ENCODE measurements at places on chromosomes 7 and 10.

DNA sequence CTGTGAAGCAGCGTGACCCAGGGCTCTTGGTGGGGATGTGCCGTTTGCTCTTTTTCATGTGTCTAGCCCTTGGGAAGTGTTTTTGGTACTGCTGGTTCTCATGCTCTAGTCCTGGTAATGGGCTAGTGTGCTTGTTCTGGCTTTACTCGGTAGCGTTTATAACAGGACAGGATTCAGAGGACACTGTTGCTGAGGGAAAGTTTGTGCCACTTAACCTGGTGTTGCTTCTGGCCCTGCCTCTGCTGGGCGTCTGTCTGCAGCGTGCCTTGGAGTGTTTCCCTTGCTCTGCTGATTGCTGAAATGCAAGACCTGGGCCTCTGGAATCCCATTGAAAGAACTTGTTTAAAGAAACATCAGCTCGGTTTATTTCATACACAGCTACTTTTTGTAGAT lies 35.0 kb downstream of the INPP5A start:
- DNase-seq = no peak

- DNase-seq = no peak
These were observed 39.5 kb downstream of the DIP2C start for GRCh38 chr10:649798-650440.

DNA sequence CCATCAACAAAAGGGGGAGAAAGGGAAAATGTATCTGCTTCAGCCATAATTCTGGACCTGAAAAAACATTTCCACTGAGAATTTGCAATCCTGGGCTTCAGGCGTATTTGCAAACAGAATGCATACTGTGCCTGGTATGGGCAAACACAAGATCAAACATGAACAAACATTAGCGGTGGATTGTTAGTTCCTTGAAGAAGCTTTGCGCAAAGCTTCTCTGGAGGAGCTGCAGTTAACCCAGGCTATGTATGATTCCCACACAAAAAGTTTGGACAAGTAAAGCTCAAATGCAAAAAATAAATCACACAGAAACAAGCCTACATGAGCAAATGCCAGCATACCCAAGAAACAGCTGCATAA lies 20.4 kb upstream of the HILPDA start:
- no peak for DNase-seq

GRCh38 chr10:2144584-2144983 lies 407.3 kb upstream of the ADARB2 start:
- DNase-seq = no peak

- DNase-seq = no peak
These were observed 42.3 kb downstream of the ZNF727 start for GRCh38 chr7:64087501-64087900.

DNA sequence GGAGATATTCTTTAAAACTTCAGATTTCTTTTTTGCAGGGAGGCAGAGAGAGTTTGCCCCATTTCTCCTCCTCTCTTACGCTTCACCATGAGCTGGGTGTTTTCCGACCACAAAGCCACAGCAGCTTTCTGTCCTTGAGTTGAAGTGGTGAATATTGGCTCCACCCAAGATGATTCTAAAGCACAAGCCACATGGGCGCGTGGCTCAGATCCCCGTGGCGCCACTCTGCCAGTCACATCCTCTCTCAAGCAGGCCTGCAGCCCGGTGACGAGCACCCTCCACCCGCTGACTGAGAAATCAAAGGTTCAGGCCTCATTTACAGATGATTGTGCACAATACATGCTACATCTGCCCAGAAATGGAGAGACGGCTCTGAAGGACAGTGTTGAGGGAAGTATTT lies 27.6 kb upstream of the RNF32 start:
- no peak for DNase-seq

- DNase-seq = no peak
These were observed 90.2 kb downstream of the FRMD4A start for GRCh38 chr10:14240253-14241189.

DNA sequence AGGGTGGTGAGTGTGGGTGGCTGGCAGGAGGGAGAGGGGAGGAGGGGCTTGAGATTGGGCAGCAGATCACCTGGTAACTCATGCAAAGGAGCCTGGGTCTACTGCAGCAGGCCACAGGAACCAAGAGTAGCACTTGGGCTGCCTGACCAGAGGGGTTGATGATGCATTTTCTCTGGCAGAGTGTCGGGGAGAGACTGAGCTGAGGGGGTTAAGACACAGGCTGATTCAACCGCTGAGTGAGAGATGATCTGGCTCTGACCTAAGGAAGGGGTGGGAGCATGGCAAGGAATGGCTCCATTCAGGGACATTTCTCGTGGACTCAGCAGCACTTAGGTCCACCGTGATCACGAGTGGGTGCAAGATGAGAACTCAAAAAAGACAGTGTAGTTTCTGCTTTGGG lies 115.5 kb upstream of the STK17A start:
- no peak for DNase-seq

DNA sequence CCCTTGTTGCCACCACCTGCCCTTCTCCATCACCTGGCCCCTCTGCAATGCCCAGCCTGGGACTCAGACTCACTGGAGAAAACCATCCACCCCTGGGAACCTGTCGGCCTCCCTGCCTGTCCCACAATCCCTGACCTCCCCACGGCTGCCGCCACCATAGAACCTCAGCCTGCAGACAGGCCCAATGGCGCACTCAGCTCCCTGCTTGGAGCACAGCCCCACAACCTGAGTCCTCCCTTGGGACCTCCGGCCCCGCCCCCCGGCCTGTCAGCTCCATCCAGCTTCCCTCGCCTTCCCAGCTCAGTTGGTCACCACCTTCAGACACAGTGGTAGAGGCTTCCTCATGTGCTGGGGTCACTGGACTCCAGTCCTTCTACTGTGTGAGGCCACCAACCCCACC lies 41.1 kb downstream of the PARP12 start:
- no peak for DNase-seq

- no peak for DNase-seq
These were observed 37.2 kb downstream of the EXOC4 start for GRCh38 chr7:133290041-133290440.

All from right forelimb (tissue), 1 donor.